Dermis microvascular lymphatic vessel endothelial cell (primary cell): ENCODE measurements at places on chromosomes 7 and 10. TPM values are rescaled to one million over a fixed set of nuclear protein-coding genes. Genes with fewer than 3 reads are reported as not detected.

Gene COL17A1
- total RNA-seq, result 0.25 and 0.90 TPM in 2 replicates

DNA sequence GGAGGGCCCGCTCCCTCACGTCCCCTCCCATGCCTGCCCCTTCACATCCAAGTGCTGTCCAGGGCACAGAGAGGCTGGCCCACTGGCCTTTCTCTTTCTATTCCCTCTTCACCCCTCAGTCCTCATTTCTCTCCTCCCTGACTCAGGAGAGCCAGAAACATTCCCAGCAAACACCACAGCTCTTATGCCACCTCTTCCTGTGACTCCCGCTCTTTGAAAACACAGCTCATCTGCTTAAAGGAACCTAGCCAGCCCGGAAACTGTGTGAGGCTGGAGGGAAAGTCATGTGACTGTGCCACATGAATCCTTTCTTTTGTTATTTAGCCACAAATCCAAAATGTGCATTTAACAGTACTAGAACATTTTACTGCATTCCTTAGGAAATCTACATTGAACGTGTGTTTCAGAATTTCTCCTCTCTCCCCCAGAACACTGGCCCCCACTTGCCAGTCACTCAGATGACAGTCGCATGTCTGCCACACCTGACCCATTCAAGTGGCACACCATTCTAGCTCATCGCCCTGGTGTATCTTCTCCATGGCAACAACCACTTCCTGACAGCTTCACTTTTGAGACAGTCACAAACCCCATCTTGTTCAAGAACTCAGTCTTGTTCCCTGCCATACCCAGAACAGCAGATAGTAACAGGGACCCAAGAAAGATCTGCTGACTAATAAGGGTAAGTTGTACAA is 42.8 kb downstream of the GRB10 start:
- DNase-seq, result no peak

GRCh38 chr7:36895192-36895591 is 170.9 kb upstream of the AOAH start:
- DNase-seq, result no peak

DNA sequence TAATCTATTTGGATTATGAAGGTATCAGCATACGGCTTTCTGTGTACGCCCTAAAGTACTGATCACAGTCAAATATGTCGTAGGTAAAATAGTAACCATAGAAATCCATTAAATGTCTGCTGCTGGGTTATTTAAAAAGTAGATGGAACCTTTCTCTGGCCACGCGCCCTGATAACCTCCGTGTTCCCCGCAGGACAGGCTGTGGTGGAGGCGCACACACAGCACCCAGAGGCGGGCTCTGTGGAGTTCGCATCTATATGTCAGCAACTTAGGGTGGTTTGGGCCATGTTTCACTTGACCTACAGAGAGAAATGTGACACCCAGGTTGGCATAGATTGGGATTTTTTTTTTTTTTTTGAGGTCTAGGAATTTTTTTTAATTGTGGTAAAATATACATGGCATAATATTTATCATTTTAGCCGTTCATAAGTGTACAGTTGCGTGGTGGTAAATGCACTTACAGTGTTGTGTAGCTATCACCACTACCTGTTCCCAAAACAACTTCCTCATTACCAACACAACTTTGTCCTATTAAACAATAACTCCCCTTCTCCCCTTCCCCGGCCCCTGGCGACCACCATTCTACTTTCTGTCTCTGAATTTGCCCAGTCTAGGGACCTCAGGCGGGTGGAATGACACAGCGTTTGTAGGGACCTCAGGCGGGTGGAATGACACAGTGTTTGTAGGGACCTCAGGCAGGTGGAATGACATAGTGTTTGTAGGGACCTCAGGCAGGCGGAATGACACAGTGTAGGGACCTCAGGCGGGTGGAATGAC is 15.4 kb downstream of the PPP2R2D start:
- no peak for DNase-seq

GRCh38 chr7:64872351-64873154 is 30.5 kb upstream of the ZNF273 start:
- no peak for DNase-seq

DNA sequence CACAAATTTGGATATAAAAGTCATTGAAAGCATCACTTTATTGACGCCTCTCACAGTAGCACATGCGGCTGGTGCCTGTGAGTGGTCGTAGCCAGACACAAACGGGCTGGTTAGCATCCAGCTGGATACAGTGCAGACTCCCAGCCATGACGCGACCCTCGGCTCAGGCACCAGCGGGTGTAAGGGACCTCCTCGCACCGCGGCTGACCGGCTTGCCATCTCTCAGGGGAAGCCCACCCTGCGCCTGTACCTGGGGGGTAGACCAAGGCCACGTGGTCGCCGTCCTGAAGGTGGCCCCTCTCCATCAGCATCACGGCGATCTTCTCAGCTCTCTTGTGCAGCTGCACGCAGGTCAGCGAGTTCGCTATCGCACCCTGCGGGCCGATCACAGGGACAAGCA is 213.8 kb downstream of the ZMYND11 start:
- no peak for DNase-seq
